Pancreas (tissue), 10 donors: ENCODE measurements at places on chromosomes 12 and 14. TPM values are rescaled to one million over a fixed set of nuclear protein-coding genes. Genes with fewer than 3 reads are reported as not detected.

C14orf132 gene
- 11.7 TPM for polyA plus RNA-seq

OTOGL gene
- polyA plus RNA-seq = 0.42 TPM

GDF3 gene
- not detected for polyA plus RNA-seq

NPFF gene
- 0.99 TPM for polyA plus RNA-seq

BATF gene
- 1.2 TPM for polyA plus RNA-seq

INHBC gene
- polyA plus RNA-seq = not detected

NEUROD4 gene
- 0.02 TPM for polyA plus RNA-seq

FOXN4 gene
- polyA plus RNA-seq = 0.12 TPM

RNASE7 gene
- not detected for polyA plus RNA-seq

SCNN1A gene
- polyA plus RNA-seq = 87.8 TPM

MGP gene
- 75.6 TPM for polyA plus RNA-seq
